ENCODE measurements at places on chromosomes 1 and 21. TPM values are rescaled to one million over a fixed set of nuclear protein-coding genes. Genes with fewer than 3 reads are reported as not detected.

DNA sequence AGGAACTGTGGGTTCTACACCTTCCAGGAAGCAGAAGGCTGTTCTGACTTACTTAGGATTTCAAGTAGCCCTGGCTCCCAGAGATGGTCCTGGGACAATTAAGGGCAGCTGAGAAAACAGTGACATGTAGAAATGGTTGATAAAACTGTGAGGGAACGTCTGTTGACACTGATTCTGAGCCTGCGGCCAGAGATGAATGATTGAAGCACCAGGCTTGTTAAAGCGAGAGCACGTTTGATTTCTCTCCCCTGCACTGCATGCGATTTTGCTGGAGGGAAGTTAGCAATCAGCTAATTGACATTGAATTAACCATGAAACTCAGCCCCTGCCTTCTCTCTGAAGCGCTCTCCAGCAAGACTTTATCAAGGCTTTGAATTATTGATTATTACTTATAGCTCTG lies 29.9 kb upstream of the POU3F1 start:
- no peak for DNase-seq

DNA sequence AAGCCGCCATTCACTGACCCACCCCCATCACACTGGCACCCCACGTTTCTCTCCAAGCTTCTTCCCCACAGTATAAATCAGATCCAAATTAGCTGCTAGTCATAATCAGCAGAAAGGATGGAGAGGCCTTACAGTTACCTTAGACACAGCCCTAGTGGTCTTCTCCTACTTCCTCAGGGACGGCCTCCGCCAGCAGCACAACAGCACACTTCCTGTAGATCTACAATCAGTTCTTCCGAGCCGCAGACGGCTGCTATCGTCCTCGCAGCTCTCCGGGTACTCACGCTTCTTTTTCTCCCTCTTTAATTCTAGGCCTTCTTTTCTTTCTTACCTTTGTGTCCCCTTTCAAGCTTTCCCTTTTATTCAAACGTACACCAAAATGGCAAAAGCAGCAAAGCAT lies 313.5 kb downstream of the SMYD3 start:
- no peak for DNase-seq

- DNase-seq = no peak
These were observed 84.3 kb downstream of the OLFML3 start for GRCh38 chr1:114063544-114063943.

DNA sequence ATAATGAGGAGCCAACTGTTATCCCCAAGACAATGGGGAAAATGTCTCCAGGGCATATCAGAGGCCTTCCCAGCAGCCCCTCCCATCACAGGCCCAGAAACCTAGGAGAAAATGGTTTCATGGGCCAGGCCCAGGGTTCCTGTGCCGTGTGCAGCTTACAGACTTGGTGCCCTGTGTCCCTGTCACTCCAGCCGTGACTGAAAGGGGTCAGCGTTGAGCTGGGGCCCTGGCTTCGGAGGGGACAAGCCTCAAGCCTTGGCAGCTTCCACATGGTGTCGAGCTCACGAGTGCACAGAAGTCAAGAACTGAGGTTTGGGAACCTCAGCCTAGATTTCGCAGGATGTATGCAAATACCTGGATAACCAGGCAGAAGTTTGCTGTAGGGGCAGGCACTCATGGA lies 18.1 kb downstream of the SIPA1L2 start:
- DNase-seq = no peak

Gene CELA2A
- not detected for total RNA-seq

Gene ZSWIM5
- 1.4 TPM for total RNA-seq

Gene SERTAD4
- 7.0 TPM for total RNA-seq

Gene UBR4
- 87.6 TPM for total RNA-seq

Gene HTR1D
- not detected for total RNA-seq

Data from tongue (tissue), 3 donors.